ENCODE measurements at places on chromosomes 11 and 22.

GRCh38 chr11:61011950-61012736, 40.7 kb downstream of the CD6 start:
- no peak for DNase-seq

DNA sequence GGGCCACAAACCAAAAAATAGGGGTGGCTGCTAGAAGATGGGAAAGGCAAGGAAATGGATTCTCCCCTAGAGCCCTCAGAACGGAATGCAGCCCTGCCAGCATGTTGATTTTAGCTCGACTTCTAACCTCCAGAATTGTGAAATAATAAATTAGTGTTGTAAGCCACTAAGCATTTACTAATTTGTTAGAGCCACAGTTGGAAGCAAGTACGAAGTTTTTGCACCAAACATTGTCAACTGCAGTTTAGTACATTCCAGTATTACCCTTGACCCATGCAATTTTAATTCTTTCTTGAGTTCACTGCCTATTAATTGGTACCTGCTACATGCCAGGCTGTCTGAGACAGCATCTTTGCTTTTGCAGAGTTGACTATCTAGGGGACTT, 32.2 kb downstream of the PARVA start:
- DNase-seq: no peak

GRCh38 chr11:79059141-79059540, 381.7 kb downstream of the TENM4 start:
- no peak for DNase-seq

DNA sequence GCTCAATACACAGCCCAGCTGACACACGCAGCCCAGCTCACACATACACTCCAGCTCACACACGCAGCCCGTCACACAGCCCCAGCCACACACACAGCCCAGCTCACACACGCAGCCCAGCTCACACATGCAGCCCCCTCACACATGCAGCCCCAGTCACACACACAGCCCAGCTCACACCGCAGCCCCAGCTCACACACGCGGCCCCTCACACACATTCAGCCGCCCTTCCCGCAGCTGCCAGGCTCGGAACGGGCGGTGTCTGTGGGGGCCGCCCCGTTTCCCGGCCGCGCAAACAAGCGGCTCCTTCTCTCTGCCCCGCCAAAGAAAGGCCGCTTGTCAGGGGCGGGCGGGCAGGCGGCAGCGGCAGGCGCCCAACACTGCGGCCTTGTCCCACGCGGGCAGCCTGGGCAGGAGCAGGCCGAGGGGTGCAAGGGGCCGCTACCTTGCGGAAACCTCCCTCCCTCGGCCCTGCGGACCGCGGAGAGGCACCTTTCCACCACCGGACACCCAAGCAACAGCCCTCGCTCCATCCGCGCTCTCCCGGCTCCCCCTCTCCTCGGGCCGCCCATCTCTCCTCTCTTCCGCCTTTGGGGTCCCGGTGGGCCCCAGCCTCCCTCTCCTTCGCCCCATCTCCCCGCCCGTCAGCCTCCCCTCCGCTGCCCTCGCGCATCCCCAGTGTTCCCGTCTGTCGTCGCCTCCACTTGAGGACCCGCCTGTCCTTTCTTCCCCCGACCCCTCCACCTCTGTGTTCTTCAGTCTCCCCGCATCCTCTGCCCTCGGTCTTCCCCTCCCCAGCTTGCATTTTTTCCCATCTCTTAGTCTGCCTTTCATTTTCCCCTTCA, 2.2 kb downstream of the PHLDB1 start:
- DNase-seq: no peak

DNA sequence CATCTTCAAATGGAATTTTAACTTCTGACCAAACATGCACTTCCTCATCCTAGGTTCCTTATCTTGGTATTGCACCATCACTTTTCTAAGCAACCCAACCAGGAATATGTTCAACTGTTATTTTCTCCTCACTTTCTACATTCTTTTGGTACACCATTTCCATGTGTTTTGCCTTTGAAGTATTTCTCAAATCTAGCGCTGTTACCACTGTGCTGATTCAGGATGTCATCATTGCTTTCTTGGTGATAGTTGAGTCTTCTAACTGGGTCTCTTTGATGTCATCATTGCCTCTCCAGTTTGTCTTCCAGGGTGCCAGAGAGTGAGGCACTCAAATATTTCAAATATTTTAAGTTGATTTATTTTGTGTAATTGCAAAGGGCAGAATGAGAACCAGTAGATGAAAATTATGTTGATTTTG, 47.5 kb downstream of the HORMAD2 start:
- DNase-seq: no peak

- no peak for DNase-seq
Measured at GRCh38 chr11:76166314-76166713, 40.0 kb downstream of the WNT11 start.

GRCh38 chr22:48934446-48934845, 893.2 kb downstream of the BRD1 start:
- DNase-seq: no peak

- DNase-seq: no peak
Measured at GRCh38 chr11:115751243-115752015, 247.2 kb upstream of the CADM1 start.

DNA sequence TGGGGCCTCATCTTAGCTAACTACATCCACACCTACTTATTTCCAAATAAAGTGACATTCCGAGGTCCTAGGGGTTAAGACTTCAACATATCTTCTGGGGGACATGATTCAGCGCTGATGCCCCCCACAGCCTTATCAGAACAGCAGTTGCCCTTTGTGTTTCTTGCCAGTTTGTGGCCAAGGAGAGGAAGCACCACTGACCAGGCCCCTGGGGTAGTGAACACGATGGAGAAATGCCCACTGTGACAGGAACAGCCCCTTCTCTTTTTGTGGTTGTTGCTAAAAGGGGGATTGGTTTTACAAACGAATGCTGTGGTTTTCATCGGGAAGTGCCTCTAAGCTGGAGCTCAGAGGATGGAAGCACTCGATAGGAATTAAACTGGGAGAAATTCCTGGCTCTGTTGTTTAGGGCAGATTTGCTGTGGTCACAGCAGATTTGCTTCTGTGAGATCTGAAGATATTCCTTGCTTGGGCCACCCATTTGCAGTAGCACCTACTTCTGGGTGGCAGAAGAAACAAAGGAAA, 88.8 kb downstream of the ABTB2 start:
- DNase-seq: no peak

DNA sequence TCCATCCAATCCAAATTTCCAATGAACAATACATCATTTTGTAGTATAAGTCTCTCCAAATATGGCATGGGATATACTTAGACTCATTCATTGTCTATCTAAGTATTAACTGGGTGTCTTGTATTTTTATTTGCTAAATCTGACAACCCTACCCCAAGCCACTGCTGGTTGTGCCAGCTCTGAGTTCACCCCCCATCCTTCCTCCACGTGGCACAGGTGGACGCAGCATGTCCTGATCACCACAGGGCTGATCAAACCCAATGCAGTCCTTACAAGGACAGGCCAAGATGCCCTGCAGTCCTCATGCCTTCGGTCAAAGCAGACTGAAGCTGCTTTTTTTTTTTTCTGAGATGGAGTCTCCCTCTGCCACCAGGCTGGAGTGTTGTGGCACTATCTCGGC, 62.8 kb downstream of the SYN3 start:
- no peak for DNase-seq

GRCh38 chr11:21893565-21893867, 299.4 kb upstream of the ANO5 start:
- DNase-seq: no peak

GRCh38 chr11:130715085-130715876, 201.0 kb downstream of the SNX19 start:
- no peak for DNase-seq

DNA sequence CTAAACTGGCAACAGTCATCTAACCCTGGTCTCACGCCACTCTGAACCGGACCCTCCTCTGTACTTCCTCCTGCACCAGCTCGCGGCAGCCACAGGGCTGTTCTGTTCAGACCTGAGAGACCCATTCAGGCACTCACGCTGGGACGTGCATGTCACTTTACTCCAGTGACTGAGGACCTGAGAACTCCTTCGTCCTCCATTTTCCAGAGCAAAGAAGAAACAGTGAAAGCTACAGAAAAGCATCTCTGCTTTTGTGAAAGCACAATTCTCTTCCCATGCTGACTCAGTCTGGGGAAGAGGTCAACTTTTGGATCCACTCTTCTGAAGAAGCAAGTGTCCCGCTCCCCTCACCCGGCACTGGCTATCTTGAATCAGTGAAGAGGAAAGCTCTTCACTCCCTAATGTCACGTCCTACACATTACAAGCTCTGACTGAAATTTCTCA, 24.5 kb downstream of the PISD start:
- DNase-seq: no peak

GRCh38 chr11:84722583-84723108, 904.5 kb downstream of the DLG2 start:
- DNase-seq: no peak

DNA sequence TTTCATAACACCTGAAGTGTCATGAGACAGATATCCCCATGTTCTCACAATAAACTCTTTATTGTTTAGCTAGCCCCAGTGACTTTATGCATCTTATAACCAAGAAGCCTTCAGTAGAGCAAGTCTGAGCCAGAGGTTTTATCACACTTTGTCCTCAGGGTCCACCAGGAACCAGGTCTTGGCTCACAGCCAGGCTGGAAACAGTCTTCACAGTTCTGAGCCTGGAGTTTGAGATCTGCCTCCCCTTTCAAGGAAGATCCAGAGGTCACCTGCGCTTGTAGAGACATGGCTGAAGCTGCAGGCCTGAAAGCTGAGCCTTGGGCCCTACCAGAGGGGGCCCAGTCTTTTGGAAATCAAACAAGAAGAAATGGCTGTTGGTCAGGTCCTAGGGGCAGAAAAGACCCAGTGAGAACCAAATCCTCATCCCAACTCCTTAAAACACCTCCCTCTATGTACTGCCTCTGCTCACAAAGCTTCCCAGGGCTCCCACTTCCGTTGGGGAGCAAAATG, 3.5 kb downstream of the RRP8 start:
- DNase-seq: no peak

- no peak for DNase-seq
Measured at GRCh38 chr11:35905646-35906276, 38.1 kb upstream of the LDLRAD3 start.

DNA sequence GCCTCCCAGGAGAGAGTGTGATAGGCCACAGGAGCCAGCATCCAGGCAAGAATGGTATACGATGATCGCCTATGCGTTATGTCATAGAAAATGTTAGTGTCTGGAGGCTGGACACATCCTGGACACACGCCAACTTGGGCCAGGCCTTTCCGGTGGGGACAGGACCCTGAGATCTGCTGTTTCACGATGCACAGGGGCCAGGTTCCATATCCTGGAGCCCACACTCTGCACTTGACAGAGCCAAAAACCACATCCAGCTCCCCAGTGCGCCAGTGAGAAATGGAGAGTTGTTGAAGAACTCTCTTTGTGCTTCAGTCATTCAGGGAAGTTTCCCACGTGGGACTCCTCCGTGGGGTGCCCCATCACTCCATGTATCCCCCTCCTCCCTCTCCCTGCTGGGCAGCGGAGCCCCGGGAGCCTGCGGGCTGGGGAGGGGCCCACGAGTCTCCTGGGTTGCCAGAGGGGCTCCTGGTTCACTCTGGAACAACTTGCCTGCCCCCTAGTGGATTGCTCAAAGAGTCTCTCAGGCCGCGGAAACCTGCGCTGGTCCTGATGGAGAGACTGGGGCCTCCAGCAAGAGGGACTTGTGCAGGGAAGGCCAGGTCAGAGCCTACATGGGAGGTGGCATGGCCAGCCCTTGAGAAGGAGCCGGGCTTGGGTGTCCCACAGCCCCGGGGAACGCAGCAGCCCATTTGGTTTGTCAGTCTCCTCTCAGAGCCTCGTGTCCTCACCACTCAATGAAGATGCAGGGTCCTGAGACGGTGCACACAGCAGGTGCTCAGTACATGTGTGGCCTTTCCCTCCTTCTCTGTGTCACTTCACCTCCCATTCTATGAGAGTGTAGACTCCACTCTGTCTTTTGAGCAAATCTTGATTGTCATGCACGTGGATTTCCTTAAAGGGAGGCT, 10.2 kb upstream of the LRRC32 start:
- DNase-seq: peak; percentile 28

- no peak for DNase-seq
Measured at GRCh38 chr22:32486656-32487390, 12.2 kb downstream of the FBXO7 start.

- DNase-seq: no peak
Measured at GRCh38 chr11:27401280-27401832, 38.3 kb upstream of the CCDC34 start.

- DNase-seq: no peak
Measured at GRCh38 chr22:48779661-48780596, 1047.7 kb downstream of the BRD1 start.

DNA sequence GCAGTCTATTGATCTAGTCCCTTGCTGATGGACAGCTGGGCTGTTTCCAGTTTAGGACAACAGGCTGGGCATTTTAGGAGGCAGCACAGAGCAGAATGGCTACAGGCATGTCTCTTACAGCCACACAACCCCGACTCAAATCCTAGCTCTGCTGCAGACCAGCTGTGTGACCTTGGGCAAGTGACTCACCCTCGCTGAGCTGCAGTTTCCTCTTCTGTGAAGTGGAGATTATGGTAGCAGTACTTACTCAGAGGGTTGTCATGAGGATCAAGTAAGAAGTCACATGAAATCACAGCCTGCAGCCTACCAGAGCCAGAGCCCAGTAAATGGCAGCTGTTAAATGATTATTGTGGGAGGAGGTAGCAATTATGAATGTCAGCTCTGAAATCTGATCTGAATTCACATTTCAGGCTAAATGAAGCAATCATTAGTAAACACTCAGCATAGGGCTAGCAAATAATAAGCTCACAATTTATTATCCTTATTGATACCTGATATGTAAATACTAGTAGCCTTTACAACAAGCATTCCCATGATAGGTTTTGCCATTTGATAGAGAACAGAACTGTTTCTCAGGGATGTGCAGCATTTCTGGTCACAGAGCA, 58.9 kb downstream of the MYEOV start:
- DNase-seq: no peak

GRCh38 chr11:16795146-16795545, 56.7 kb downstream of the C11orf58 start:
- DNase-seq: no peak

- DNase-seq: no peak
Measured at GRCh38 chr22:30436196-30436595, 10.6 kb downstream of the MTFP1 start.

- no peak for DNase-seq
Measured at GRCh38 chr11:9573775-9574621, 528 bp downstream of the WEE1 start.

- DNase-seq: no peak
Measured at GRCh38 chr11:44980533-44981427, 30.1 kb upstream of the TP53I11 start.

- no peak for DNase-seq
Measured at GRCh38 chr11:77602381-77603088, 12.8 kb downstream of the AQP11 start.

DNA sequence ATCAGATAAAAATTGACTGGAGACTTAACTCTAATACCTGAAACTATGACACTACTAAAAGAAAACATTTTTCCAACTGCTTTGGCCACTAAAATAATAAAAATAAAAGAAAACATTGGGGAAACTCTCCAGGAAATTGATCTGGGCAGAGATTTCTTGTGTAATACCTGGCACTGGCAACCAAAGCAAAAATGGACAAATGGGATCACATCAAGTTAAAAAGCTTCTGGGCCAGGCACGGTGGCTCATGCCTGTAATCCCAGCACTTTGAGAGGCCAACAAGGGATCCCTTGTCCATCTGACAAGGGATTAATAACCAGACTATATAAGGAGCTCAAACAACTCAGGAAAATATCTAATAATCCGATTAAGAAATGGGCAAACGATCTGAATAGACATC, 64.6 kb upstream of the RAB1B start:
- DNase-seq: no peak

Data from activated CD8-positive, alpha-beta memory T cell treated with anti-CD3 and anti-CD28 coated beads for 1 hour (primary cell).